Activated naive CD4-positive, alpha-beta T cell treated with anti-CD3 and anti-CD28 coated beads, Interleukin-2, amount 50 U/mL, for 72 hours (primary cell): ENCODE measurements at places on chromosomes 4 and X. TPM values are rescaled to one million over a fixed set of nuclear protein-coding genes. Genes with fewer than 3 reads are reported as not detected.

- DNase-seq = no peak
Measured at GRCh38 chrX:41177297-41177696, 92.1 kb downstream of the USP9X start.

- peak; percentile 19 for DNase-seq
Measured at GRCh38 chr4:83114576-83114975, at the start of gene PLAC8. Gene PLAC8, minus strand, starts transcription at chr4:83114729. Its CDS starts 6,808 bp downstream, at chr4:83107921.

DNA sequence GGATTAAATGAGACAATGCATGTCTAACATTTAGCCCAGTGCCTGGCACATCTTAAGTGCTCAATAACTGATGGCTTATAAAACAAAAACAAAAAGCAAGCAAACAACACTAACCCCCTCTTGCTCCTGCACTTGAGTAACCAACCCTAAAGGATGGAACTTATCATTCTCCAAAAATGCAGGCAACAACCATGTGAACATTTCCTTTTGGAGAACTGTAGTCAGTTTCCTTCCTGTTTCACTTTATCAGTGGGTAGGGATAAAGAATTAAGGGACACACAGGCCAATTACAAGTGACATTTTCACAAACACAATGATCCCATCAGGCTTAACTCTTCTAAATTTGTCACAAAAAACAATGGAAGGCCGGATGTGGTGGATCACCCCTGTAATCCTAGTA lies 30.4 kb downstream of the RPS3A start:
- DNase-seq = no peak

Gene TBC1D14
- total RNA-seq = 38.2 TPM
